ENCODE measurements at places on chromosomes 5 and 9. TPM values are rescaled to one million over a fixed set of nuclear protein-coding genes. Genes with fewer than 3 reads are reported as not detected.

Gene IL9
- total RNA-seq = not detected

Gene TEK
- 14.6 TPM for total RNA-seq

Gene ALG2
- total RNA-seq = 26.0 TPM

DNA sequence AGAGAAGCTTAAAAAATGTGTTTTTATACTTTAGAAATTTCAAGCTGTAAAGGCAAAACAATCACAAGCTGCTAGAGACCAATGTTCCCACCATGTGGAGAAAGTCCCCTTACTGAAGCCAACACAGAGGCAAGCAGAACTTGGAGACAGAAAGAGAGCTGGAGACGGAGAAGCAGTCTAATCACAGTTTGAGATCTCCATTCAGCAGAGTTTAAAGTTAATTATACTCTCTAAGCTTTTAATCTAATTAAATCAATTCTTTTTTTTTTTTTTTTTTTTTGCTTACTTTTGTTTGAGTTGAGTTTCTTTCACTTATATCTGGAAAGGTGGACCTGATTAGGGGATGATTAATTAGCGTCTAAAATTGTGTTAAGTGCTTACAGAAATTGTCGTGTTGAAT, 1534.3 kb downstream of the MAT2B start:
- peak; percentile 21 for DNase-seq

DNA sequence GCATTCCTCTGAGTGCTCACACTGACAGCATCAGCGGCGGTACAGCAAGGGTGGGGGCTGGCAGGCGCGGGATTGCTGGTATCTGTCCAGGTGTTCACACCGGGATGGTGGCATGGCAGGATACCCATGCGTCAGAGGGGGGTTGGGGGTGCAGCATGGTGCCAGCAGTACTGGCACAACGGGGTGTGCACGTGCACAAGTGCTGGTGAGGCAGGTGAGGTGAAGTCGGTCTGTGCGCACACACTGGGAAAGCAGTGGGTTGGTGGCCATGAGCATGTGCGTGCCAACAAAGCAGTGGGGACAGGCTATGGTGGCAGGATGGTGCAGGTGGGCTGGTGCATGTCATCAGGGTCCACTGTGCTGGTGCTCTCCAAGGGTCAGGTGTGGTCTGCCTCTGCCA, 819.6 kb upstream of the EDIL3 start:
- no peak for DNase-seq

DNA sequence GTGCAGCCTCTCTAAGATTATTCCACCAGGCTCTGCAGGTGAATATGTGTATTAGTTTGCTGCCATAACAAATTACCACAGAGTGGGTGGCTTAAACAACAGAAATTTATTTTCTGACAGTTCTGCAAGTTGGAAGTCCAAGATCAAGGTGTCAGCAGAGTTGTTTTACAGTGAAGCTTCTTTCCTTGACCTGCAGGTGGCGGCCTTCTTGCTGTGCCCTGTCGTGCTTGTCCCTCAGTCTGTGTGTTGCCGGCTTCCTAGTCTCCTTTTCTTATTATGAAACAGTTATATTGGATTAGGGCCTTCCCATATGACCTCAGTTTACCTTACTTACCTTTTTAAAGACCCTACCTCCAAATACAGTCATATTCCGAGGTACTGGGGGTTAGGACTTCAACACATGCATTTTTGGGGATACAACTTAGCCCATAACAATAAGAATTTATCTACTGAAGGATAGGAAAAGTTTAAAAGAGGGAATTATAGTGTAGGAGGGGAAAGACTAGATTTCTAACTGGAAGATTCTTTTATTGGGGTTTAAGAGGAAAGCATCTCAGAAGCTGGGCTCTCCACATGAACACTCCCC, 97.4 kb downstream of the OSTF1 start:
- peak; percentile 51 for DNase-seq

DNA sequence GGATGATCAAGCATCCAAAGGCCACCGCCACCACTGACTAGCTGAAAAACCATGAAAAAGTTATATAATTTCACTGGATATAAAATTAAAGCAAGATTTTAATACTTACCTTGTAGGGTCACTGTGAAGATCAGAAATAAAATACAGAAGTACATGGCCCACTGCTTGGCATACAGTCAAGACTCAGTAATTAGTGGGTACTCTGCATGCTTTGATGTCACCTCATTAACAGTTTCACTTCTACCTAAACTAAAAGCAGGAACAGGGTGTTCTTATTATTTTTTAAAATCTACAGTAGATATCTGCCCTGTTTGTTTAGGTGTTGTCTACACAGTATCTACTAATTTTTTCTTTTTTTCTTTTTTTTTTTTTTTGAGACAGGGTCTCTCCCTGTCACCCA, 66.4 kb downstream of the NFIB start:
- no peak for DNase-seq

DNA sequence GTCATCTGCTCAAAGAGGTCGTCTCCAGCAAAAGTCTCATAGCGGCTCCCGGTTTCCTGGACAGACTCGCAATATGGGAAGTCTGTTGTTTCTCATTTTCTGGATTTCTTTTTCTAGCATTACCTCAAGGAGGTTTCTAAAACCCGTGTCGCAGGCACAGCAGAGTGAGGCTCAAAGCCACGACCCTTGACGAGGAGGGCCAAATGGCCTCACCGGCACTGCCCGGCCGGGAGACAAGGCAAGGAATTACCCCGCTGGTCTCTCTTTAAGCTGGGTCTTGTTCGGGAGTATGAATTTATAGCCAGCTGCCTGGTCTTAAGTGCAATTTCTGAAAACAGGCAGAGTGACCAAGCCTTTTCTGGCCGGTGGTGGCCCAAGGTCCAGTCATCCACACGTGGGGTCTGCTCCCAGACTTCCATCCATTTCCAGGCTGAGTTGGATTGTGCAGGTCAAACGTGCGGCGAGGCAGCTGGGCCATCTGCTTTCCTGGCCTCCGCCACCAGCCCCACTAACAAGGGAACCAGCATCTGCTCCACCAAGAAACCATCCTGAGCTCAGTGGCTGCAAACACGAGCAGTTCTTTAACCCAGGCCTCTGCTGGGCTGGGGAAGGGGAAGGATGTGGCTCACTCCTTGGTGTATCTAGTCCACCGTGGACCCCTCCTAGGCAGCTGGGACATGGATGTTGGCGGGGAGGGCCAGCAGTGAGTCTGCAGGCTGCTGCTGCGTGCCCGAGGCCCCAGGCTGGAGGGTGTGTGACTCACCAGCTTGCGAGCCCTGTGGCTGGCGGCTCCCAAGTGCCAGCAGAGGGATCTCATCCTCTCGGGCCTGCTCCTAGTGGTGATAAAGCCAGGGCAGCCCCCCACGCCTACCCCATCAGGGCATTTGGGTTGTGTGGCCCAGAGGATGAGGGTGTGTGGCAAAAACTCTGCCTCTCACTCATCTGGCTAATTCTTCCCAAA, 55.6 kb upstream of the COL5A1 start:
- no peak for DNase-seq
